H54 (cell line): ENCODE measurements at places on chromosomes 12 and 14.

DNA sequence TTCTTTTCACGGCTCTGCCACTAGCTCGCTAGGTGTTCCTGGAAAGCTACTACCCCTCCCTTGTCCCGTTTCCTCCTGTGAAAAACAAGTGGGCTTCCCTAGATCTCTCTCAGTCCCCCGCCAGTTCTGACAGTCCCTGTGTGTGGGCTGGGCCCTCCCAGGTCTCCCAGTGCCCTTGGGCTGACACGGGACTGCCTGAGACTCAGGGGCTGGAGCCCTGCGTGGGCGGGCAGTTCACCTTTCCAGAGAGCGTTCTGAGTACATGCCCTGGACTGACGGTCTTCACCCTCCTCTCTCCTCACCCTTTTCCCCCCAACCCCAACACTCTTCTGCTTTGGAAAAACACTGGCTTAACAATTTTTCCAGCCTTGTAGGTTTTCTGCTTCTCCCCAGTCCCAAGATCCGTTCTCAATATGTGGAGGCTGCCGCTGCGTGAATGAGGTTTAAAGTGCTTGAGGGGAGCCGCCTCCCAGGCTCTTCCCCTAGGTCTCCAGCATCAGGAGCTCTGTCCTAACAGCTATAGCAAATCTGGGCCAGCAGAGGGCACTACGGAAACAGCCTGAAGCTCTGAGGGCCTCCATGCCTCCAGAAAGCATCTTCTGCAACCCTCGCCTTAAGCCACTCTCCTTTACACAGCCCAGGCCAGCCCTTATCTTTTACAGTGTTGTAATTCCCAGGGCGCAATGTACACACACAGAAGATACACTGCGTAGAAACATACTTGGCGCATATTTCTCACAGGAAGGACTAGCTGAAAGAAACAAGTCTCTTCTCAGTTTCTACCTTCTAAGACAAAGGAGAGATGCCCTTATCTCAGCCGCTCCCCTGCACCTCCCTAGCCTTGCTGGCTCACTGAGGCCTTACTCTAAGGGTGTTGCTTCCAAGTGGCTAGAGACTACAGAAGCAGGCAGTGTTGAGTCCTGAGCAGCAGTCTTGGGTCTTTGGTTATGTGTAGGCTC lies 10.4 kb upstream of the DCD start:
- DNase-seq = peak; percentile 45

- no peak for DNase-seq
These were observed 2.8 kb downstream of the VPS29 start for GRCh38 chr12:110498984-110499706.

- DNase-seq = no peak
These were observed 19.1 kb downstream of the PNMA1 start for GRCh38 chr14:73695082-73695481.

DNA sequence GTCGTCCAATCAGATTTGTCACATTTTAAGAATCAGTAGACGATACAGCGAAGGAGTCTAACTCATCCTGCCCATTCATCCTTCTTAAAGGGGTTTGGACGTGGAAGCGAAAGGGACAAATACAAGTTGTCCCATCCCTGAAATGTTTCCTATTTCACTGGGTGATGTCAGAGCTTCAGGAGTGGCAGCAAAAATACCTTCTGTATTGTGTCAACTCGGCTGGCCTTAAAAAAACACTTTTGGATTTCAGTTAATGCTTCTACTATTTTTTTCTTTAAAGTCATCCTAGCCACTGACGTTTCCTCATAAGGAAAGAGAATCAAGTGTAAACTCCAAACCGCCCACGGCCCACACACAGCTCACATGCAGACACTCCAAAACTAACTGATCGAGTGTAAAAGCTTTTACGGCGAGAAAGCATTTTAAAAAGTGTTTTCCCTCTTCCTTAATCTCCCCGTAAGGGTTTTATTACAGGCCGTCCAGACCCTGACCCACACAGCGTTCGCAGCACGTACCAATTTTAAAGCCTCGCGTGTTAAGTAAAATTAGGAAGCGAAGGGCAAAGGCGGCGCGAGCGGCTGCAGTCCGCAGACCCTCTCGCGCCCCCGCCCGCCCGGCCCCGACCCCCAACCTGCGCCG lies 593 bp downstream of the CFL2 start:
- DNase-seq = no peak

GRCh38 chr12:124622331-124622730 lies 54.9 kb upstream of the NCOR2 start:
- no peak for DNase-seq
